ENCODE measurements at places on chromosomes 11 and 22.

DNA sequence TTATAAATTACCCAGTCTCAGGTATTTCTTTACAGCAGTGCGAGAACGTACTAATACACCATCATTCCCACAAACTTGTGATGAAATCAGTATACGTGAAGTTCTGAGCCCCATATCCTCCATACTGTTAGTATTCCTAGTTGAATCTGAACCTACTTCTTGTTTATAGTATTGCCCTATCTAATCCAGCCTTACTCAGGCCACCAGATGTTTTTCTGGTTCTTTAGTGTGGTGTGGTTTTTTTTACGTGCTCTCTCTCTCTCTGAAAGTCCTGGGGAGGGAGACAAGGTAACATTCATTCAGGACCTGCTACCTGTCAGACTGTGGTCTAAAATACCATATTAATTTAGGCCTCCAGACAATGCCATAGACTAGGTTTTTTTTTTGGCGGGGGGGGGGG, 47.6 kb upstream of the TEAD1 start:
- DNase-seq, result no peak

DNA sequence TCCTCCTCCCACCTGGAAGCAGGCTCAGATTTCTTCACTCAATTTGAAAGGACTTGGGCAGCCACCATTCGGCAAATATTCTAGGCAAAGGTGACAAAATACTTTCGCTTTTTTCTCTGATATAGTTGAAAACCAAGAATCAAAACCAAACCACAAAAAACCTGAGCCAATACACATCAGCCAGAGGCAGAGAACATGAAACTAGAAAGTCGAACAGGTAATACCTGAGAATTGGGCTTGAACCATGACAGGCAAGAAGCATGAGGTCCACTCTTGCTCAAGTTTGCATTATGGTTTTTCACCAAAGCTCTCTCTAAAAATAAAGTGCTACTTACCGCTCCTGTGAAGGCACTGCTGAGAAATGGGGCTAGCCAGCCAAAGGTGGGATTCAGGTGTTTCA, 26.2 kb upstream of the LDLRAD3 start:
- no peak for DNase-seq

DNA sequence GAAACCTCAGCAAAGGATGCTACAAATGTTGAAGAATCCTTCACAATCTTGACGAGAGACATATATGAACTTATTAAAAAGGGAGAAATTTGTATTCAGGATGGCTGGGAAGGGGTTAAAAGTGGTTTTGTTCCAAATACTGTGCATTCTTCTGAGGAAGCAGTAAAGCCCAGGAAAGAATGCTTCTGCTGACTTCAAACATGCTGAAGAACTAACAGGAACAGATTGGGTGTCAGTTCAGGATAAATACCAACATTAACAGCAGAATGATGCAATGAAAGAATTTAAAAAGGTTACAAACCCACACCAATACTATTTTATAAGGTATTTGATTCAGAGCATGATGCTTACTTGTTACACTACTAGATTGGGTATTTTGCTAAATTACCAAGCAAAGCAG, 33.9 kb downstream of the RAB39A start:
- no peak for DNase-seq

DNA sequence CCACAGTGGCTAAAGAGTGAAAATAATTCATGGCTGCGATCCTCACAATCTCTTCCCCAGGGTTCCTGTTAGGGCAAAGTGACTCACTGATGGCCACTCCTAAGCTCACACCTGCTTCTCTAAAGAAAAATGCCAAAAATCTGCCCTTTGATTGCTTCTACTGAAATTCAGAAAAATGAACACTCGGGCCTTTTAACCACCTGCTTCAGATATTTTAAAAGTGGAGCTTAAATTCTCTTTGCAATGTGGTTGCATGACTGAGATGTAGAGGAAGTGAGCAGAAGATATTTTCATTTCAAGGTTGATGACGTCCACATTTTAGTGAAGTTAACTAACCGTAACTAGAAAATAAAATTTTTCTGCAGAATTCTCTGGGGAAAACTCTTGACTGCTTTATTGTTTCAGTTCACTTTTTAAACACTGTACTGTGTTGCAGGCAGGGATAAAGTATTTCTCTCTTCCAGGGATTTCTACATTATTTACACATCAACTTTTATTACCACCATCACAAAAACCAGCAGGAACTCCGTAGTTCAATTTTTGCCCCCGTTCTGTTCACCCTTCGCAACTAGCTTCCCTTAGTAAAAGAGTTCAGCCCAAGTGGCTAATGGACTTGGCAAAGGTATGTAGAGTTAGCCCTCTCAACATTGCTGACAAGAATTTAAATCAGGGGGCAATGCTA, 8.5 kb downstream of the RAB30 start:
- DNase-seq, result peak; percentile 29

- DNase-seq, result no peak
These were observed 14.9 kb downstream of the SCYL1 start for GRCh38 chr11:65539744-65540289.

Data from H54 (cell line).